ENCODE measurements at places on chromosomes 7 and 10.

DNA sequence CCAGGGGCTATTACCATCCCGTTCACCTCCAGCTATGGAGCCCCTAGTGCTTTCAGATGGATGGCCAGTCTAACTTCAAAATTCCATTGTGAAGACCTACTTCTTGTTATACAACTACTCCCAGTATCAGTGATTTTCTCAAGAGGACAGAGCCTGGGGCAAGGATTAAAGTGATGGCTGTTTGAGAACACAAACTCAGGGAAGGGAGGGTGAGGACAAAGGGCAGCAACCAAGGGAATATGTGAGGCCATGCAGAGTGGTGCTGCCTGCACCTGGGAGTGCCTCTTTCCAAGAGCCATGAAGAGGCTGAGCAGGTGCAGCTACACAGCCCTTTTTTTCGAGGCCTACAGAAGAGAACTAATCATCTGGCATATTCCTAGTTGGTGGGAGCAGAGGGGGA is 303.5 kb upstream of the BMPER start:
- DNase-seq: no peak

GRCh38 chr7:51249991-51250390 is 66.6 kb downstream of the COBL start:
- DNase-seq: no peak

DNA sequence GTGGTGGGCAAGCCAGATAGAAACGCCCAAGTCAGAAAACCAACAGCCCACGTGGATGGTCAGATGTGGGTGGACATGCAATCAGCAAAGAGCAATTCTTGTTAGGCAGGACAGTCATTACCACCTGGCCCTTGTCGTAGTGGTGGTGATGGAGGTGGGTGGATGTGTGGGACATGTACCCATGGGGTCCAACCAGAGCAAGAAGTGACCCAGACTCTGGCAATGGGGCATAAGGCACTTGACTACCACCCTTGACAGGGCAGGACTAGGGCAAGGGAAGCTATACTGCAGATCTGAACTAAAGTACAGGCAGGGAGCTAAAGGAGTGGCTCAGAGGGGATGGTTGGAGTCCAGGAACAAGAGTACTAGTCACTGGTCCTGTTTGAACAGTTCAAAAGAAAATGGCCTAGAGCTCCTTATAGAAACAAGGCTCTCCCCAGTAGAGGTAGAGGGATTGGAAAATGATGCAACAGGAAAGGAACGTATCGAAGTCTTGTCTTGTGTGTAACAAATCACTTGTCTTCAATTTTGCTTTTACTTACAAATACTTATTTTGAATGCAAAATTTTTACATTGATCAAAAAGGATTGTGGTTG is 17.6 kb downstream of the LMOD2 start:
- DNase-seq: no peak

DNA sequence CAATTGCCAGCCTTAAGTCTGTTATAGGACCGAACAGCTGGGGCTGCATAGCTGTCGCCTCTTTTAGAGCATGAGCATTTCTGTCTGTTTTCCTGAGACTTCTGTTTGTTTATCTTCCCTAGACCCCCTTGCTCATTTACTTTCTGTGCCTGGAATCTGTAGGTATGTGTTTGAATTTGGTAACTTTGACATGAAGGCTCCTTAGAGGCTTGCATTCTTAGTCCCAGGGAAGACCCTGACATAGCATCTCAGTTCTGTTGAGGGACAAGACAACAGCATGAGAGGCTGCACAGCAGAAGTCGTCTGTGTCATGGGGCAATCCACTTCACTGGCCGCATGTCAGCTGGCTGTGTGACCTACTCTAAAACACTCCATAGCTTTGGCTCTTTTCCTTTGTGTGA is 58.7 kb downstream of the KLHDC10 start:
- DNase-seq: no peak

DNA sequence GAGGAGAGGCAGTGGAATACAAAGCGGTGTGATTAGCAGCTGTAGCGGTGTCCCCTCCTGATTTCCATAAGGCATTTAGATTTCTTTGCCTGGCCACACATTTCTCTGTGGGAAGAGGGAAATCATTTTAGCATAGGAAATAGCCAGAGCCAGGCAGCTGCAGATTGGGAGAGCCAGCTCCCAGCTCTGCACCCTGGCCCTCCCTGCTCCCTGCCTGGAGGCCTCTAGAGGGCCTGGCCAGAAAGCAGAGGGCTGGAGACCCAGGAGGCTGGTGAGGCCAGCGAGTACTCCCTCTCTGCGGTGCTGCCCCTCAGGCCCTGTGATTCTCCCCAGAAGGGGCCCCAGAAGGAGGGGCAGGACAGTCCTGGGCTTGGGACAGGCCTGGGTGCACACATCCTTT is 85.7 kb downstream of the C10orf105 start:
- no peak for DNase-seq

- no peak for DNase-seq
These were observed 24.4 kb upstream of the ASAH2 start for GRCh38 chr10:50275650-50276235.

DNA sequence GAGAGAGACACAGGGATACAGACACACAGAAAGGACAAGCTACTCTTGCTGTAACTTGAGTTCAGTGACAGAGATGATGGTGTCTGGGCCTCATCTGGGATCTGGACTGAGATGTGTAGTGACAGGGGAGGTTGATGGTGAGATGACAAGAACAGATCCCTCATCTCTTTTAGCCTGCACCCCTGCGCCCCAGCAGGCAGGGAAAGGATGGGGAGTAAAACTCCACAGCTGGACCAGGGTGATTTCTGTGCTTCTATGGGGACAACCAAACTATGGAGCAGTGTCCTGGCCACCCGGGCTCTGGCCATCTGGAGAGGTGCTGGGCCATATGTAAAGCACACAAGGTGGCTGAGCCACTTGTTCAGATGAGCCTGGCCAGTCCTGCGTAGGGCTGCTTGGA is 4.5 kb upstream of the LRRC18 start:
- no peak for DNase-seq

DNA sequence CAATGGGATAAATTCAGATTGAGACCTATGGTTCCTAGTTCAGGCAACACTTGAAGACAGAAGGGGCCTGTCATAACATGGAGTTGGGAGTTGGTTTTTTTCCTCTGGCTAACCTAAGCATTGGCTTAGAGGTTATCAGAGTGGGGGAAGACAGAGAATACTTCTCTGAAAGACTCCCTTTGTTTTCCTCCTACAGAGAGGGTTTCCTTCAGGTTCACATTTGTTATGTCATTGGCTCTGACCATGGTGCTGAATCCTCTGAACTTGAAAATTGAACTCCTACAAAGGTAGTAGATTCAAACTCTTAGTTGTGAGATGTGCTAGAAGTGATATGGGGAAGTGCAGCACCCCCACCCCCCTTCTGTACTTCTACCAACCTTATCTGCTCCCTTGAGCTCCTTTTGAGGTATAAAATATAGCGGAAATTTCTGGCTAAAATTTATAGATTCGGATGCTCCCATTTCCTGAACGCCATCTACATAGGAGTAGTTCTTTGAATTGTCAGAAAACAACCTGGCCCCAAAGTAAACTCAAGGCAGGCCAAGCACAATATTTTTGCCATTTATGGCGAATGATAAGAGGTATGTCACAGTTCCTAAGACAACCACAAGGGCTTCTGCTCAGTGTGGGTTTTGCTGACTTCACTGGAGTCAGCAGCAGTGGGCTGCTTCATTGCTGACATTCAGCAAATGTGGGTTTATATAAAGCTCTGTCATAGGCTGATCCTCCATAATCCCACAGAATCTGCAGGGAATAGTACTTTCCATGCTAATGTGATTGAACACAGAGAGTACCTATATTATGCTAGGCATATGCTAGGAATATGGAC is 131.6 kb upstream of the KLF14 start:
- no peak for DNase-seq

GRCh38 chr7:95976369-95977060 is 204.2 kb downstream of the DYNC1I1 start:
- DNase-seq: no peak

- no peak for DNase-seq
These were observed 72.9 kb upstream of the NEBL start for GRCh38 chr10:20970044-20970443.

DNA sequence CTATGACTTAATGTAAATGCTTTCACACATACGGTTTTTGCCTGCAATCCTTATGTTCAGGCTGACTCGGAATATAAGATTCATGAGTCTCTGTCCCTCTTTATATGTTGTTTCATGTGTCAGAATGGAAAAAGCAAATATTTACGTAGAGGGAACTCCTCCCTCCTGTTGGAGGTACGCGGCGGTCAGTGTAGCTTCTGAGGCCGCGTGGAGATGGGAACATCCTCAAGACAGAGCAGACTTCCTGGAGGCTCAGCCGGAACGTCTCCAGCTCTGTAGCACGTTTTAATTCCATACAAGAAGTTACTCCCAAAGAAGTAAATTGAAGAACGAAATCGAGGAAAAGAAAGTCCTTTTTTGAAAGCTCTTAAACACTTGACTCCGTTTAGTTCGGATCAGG is 248.3 kb downstream of the EBF3 start:
- DNase-seq: no peak

DNA sequence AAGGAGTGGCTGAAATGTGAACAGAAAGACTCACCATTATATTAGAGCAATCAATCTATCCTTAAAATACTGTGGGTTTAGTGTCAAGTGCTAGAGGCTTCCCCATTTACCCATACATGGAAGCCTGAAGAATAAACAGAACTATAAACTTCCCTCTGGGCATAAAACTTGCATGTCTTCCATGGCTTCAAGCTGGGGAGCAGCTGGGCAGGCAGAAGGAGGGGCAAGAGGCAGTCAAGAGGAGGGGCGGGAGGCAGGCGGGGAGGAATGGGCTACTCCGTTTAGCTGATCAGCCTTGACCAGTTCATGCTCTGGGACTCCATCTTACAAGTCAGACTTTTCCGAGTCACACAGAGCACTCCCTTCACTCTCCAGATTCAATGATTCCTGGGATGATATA is 3.5 kb upstream of the PRSS1 start:
- DNase-seq: no peak

GRCh38 chr10:133110133-133110532 is 22.4 kb downstream of the ADGRA1 start:
- DNase-seq: no peak

DNA sequence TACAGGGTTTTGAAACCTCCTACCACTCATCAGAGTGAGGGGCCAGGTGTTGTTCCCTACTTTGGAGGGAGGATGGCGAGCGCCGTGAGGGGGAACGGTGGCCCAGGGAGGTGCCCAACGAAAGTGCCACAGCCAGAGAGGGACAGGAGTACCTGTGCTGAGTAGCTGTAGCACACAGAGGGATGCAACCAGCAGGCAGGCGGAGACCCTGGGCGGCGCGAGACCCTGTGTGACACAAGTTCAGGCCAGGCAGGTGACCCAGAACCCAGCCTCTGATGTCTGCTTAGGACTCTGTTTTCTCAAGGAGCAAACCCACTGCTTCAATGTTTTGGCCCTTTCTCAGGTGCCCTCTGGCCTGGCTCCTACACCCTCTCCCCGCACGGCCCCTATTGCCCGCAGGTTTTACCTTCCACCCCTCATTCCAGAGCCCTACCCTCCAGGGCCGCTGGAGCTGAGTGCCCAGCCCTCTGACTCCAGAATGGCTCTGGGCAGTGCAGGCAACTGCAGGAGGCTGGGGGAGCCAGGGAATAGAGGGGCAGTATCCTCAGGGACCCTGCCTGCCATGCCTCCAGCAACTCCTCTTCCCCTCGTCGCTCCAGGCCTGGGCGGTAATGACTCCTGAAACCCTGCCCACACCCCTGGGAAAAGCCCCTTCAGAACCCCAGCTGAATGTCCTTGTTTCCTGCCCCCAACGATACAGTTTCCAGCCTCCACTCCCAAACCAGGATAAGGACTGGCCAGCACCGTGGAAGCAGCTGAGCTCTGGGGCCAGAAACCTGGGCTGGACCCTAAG is 164.1 kb upstream of the RHEB start:
- DNase-seq: no peak

GRCh38 chr10:88041243-88042159 is 178.1 kb downstream of the PTEN start:
- no peak for DNase-seq

GRCh38 chr10:82953331-82953730 is 1078.3 kb downstream of the NRG3 start:
- DNase-seq: no peak

GRCh38 chr10:44988957-44989585 is 10.5 kb upstream of the DEPP1 start:
- DNase-seq: no peak

- DNase-seq: no peak
These were observed 49.5 kb upstream of the DNAJC1 start for GRCh38 chr10:22053048-22053447.

DNA sequence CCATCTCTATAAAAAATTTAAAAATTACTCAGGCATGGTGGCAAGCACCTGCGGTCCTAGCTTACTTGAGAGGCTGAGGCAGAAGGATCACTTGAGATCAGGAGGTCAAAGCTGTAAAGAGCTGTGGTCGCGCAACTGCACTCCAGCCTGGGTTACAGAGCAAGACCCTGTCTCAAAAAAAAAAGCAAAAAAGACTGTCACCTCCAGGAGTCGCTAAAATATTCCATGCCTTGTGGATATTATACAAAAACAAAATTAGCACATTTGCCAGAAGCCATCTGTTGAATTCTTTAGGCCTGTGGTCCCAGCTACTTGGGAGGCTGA is 87.0 kb upstream of the SDK1 start:
- no peak for DNase-seq

DNA sequence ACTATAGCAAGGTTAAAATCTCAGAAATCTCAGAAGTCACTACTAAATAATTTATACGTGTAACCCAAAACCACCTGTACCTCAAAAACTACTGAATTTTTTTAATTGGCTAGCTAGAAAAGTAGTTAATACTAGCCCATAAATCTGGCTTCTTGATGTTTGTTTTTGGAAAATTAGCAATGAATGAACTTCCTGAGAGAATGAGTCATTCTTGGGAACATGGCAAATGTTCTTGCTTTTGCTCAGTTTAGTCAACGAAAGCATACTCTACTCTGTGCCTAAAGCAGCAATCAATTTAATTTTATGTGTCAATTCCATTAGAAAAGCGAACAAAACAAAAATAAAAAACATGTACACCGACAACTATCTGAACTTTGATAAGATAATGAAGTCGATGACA is 69.2 kb downstream of the SEMA3E start:
- no peak for DNase-seq

GRCh38 chr7:71682841-71683781 is 551.2 kb downstream of the GALNT17 start:
- no peak for DNase-seq

GRCh38 chr7:145909991-145910513 is 206.5 kb upstream of the CNTNAP2 start:
- no peak for DNase-seq

- DNase-seq: no peak
These were observed 41.4 kb upstream of the SGCE start for GRCh38 chr7:94697035-94697974.

- DNase-seq: peak; percentile 30
These were observed 844 bp upstream of the KAT6B start for GRCh38 chr10:74825371-74826141.

- no peak for DNase-seq
These were observed 23.2 kb downstream of the POR start for GRCh38 chr7:75937958-75938786.

GRCh38 chr7:32502728-32503127 is 7.4 kb downstream of the AVL9 start:
- DNase-seq: no peak

GRCh38 chr7:155529346-155529745 is 17.0 kb downstream of the CNPY1 start:
- DNase-seq: no peak

GRCh38 chr10:19048891-19049290 is 290 bp downstream of the MALRD1 start:
- DNase-seq: no peak

- no peak for DNase-seq
These were observed 43.5 kb downstream of the ZWINT start for GRCh38 chr10:56317603-56318002.

Measured in activated T-helper 1 cell treated with anti-CD3 and anti-CD28 coated beads, Interleukin-2, amount 50 U/mL, for 16 hours (primary cell).